ENCODE measurements at places on chromosomes 5 and 9.

GRCh38 chr9:11092974-11093373, 480.2 kb upstream of the PTPRD start:
- no peak for DNase-seq

GRCh38 chr9:12760758-12761157, 14.1 kb upstream of the LURAP1L start:
- no peak for DNase-seq

DNA sequence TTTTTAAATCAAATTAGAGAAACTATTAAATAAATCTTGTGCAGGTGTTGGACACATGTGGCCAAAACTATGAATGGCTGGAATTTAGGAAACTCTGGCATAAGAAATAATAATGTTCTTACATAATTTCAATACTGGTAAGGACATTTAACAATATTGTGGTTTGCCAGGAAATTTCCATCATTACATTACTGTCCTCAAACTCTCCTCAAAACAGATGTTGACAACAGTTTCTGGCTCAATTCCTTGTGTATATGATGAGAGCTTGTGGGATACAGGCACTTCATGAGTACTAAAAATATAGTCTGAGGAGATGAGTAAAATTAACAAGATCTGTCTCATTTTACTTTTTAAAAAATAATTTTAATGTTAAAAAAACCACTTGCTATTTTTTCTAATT, 27.9 kb downstream of the MCTP1 start:
- DNase-seq: no peak

- DNase-seq: no peak
Observed at GRCh38 chr5:108867656-108868055, 120.0 kb downstream of the FER start.

DNA sequence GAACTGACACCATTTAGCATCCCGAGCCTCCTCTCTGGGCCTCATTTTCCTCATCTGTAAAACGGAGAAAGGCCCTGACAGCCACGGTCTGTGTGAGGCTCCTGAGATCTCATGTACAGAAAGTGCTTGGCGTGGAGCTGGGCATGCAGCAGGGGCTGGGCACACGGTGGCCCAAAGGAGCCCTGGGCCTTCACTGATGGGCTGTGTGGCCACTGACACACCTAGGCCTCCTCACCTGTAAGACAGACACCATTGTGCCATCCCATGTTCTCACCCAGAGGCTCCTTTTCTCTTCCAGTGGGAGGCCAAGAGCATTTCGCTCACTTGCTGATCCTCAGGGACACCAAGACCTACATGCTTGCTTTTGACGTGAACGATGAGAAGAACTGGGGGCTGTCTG, 1.6 kb downstream of the ORM1 start:
- DNase-seq: no peak

GRCh38 chr9:135896205-135896604, 11.1 kb downstream of the CAMSAP1 start:
- no peak for DNase-seq

DNA sequence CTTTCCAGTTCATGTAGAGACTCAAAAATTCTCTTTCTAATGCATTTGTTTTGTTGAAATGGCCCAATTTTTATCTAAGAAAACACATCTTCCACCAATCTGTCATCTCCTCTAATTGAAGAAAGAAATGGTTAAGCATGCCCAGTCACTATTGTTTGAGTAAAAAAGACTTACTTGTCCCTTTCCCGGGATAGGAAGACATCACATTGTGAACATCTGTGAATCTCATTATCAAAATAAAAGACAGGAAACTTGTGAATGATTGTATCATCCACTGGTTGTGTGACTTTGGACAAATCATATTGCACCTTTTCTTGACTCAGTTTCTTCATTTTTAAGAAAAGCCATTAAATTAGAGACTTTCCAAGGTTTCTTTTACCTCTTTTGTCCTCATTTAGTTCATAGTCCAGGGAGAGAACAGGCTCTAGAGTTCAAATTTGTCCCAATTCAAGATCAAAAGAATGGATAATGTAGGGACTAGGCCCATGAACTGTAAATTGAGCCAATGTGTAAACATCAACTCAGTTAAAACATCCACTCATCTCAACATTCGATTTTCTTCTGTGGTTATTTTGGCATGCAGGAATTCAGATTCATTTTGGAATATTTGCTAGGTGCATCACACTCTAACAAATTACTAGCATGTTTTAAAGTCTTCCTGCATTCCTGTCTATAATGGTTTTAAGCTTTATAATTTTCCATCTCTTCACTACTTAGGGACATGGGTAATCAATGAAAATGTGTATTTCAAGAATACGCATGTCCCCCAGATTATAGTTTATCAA, 838.0 kb upstream of the WWC1 start:
- no peak for DNase-seq

GRCh38 chr5:142634216-142635011, 51.5 kb downstream of the FGF1 start:
- DNase-seq: peak; percentile 43

GRCh38 chr5:7014611-7015010, 301.4 kb downstream of the TENT4A start:
- DNase-seq: no peak

- no peak for DNase-seq
Observed at GRCh38 chr5:95891499-95891898, 69.0 kb upstream of the GLRX start.

GRCh38 chr5:180463916-180464602, 30.1 kb upstream of the CNOT6 start:
- no peak for DNase-seq

DNA sequence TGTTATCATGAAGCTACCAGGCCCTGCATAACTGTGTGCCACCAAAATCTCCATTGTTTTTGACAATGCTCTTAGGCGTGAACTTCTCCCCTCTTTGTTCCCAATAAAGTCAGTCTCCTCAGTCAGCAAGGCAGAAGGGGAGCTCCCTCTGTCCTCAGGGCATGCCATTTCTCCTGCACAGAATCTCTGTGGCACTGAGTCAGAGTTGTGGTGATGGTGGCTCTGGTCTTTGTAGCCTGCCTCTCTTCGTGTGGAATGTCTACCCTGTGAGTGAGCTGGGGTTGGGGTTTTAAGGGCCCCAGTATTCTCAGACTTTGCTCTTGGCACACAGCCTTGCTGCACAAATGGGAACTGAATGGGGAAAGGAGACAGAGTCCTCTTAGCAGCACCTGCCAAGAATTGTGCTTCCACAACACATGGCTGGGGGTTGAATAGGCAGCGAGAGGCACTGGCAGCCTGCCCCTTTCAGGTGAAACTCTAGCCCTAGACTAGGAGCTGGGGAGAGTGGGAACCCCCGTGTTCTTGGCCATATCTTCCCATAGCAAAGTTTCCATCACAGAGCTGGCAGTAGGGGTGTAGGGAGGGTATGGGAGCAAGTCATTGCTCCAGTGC, 146.6 kb downstream of the SH3GL2 start:
- no peak for DNase-seq

DNA sequence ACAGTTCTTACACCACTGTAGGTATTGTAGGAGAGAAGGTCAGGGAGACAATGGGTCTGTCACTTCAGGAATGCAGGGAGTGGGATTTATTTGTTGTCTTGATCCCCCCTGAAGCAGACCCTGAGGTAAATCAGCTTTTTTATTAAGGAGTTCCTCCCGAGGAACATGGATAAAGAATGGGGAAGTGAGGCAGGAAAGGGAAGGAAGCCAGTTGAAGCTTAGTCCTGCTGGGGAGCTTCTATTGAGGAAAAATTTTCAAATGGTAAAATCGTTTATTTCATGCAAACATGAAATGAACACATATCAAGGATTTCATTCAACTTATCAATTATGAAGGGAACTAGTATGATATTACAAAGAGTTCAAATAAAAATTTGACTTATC, 318.6 kb upstream of the PIK3R1 start:
- DNase-seq: no peak

GRCh38 chr5:126594748-126595485, at the start of gene ALDH7A1:
ALDH7A1 (minus strand) TSS chr5:126595219; CDS start chr5:126595198, 21 bp downstream.
- peak; percentile 92 for DNase-seq

DNA sequence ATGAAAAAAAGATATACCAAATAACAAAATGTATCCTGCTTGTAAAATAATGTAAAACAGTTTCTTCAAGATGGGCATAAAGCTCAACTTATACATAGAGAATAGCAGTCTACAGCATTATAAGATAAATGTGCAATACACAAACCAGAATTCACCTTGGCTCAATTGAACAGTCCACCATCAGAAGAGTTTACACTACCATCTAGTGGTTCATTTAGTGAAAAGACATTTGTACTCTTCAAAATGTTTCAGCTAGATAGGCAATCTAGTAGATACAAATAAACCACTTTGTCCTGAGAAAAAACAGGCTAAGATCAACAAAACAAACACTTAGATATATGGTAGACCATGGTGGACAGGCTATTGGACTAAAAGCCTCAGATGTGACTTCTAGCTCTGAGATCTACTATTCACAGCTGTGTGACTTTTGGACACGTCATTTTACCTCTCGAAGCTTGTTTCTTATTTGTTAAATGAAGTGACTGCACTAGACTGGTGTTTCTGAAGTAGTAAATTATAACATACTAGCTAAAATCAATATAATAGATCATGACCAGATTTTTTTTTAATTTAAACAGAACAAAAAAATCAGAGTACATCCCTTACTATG, 22.1 kb upstream of the TPD52L3 start:
- peak; percentile 63 for DNase-seq

- DNase-seq: no peak
Observed at GRCh38 chr5:112579599-112580170, 158.0 kb upstream of the APC start.

DNA sequence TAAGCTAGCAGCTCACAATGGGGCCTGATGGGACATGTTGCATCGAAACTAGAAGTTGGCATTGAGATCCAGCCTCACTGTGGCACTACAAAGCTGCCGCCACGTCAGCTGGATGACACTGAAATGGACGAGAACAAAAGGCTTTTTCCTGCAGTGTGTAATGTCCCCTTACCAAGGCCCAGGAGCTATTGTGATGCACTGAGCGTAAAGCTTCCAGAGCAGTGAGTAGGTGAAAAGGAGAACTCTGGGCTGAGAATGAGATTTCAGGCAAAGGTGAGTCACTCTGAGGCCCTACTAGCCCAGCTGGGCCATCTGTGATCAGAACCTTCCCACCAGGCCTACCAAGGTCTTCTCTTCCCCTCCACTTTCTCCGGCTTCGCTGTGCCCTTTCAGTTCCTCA, 528.1 kb upstream of the KLF4 start:
- DNase-seq: no peak

DNA sequence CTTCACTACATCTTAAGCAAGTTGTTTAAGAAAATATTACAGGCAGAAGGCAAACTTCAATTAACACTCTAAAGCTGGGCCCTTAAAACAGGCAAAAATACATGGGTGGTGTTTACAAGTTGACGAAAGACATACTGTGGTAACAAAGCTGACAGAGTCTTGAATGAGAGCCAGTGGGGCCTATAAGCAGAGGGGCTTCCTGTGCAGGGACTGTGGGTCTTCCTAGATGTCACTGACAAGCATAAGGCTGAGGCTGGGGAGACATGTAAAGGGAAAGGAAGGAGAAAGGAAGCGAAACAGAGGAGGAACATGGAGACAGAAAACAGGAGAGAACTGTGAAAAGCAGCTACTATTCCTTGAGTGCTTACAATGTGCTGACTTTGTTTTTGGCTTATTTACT, 308.0 kb upstream of the RPS23 start:
- no peak for DNase-seq

- DNase-seq: no peak
Observed at GRCh38 chr5:22242532-22242931, 610.6 kb downstream of the CDH12 start.

DNA sequence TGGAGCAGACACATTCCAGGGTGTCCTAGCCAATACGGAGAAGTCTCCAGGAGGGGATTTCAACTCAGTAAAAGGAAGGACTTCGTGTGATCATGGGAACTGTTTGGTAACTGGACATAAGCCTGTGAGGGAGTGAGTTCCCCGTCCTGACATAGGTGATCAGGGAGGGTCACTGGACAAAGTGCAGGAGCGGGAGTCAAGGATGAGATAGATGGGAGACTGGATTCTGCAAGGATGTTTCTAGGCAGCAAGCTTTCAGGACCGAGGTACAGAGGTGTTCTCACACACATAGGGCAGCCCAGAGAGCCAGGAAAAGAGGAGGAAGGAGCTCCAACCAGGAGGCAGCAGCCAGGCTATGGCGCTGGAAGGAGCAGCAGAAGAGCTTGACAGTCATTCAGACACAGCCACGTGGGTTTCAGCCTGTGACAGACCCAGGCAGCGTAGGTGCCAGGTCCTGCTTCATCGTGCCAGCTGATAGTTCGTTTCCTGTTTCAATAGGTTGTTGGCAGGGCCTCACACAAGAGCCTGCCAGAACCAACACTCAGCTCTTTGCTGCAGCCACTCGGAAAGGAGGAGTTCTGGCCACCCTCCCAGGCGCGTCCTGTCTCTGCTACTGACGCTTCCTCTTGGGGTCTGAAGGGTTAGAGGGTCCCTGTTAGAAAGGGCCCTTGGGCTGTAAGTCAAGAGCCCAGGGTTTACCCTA, 84.1 kb downstream of the AMBP start:
- no peak for DNase-seq

DNA sequence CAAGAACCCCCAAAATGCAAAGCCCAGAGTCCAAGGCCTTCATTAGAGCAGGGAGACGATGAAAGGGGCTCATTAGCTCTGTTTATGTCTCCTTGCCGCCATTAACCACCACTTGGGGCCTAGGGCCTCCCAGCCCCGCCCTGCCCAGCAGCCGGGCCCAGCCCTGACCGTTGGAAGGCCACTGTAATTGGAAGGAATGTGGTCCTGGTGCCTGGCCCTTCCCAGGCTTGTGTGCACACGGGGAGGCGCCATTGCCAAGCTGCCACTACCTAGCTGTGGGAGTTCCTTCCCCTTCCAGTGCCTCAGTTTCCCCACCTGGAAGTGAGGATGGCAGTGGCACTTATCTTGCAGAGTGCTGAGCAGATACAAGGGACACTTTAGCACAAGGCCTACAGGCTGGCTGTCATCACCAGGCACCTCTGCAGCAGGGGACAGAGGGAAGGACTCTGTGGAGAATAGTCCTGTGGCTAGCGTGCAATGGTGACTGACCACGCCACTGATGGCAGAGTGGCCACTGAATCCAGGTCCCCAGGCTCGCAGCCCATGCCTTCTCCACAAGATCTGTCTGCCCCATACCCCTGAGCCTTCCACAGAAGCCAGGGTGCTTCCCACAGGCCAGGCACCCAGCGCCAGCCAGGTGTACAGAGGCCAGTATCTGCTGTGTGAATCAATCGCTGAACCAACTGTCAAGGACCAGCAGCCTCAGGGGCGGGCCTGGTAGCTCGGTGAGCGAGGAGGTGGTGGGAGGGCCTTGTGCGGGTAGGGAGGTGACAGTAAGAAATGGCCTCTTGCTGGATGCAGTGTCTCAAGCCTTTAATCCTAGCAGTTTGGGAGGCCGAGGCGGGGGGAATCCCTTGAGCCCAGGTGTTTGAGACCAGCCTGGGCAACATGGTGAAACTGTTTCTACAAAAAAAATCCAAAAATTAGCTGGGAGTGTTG, 20.8 kb downstream of the GBGT1 start:
- DNase-seq: no peak

GRCh38 chr5:130777794-130778193, 387.3 kb downstream of the HINT1 start:
- DNase-seq: no peak

DNA sequence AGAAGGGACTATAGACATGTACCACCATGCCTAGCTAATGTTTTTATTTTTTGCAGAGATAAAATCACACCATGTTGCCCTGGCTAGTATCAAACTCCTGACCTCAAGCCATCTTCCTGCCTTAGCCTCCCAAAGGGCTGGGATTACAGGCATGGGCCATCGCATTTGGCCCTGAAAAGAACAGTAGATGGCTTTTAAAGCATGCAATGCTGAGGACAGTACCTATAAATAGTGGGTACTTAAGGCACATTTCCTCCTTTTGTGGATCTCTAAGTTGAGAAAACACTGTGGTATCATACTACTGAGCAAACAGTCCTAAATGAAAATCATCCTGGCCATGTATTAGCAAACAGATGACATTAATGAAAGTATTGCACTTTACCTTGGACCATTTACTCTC, 119.4 kb downstream of the TTC39B start:
- no peak for DNase-seq
